Naive thymus-derived CD8-positive, alpha-beta T cell (primary cell): ENCODE measurements at places on chromosomes 1 and 21.

DNA sequence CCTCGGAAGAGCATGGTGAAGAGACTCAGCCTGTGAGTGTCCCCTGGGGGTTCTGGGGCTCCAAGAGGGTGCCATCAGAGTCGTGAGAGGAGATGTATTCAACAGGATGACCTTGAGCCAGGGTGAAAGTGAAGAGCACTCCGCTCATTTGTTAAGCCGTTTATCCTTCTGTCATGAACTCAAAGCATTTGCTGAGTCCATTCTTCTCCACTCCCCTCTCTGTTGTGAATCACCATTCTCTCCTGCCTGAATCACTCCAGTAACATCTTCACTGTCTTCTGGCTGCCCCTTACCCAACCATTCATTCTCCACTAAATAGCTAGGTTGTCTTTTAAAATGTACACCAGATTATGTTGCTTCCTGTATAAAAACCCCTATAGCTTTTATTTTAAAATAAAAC, 102.2 kb downstream of the RGL1 start:
- no peak for DNase-seq

- DNase-seq = no peak
Observed at GRCh38 chr1:231930257-231930947, 303.8 kb downstream of the DISC1 start.

DNA sequence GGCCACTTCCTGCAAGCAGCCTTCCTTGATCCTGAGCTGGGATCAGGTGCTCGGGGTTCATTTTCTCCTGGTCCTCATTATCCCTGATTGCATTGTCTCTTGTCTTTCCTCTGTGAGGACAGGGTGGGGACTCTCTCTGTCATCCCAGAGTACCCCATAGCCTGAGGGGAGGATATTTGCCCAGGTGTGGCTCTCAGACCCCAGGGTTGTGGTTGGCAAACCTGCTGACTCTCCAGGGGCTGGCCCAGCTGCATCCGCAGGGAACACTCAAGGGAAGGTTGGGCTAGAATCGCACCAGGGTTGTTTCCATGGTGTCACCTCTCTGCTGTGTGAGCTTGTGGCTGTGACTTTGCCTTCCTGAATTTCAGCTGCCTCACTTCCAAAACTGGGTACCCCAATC, 276.8 kb upstream of the C1orf174 start:
- DNase-seq = no peak

DNA sequence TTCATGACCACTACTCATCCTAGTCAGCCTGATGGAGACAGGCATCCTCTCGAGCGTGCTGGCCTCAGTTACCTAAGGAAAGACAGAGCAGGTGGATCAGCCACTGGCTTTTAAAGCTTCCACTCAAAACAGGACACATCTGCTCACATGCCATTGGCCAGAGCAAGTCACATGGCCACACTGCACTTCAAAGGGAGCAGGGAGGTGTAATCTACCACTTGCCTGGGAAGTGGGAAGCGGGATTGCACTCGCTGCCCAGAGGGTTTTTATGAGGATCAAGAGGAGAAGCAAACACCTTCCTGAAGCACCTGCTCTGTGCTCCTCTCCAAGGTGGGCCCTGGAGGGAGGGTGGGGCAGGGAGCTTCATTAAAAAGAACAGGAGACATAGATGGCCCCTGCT, 108.0 kb downstream of the TAS1R2 start:
- no peak for DNase-seq

DNA sequence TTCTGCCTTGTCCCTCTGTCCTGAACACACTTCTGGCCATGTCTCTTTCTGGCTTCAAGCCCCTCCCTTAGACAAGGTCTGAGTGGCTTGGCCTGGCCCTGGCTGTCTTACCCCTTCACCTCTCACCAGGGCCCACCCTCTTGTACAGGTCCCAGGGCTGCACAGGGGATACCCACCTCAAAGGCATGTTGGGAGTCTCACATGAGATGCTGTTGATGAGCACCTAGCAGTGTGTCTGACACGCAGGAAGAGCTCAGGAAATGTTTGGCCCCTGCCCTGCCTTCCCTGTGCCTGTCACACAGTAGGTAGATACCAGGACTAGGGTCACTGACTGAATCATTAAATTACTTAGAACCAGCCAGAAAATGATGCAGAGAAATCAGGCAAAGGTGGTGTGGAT, 16.6 kb downstream of the ZNF362 start:
- DNase-seq = no peak

- DNase-seq = no peak
Observed at GRCh38 chr1:165287781-165288180, 68.7 kb downstream of the LMX1A start.

GRCh38 chr21:17732306-17732705, 86.8 kb downstream of the C21orf91 start:
- no peak for DNase-seq
